ENCODE measurements at places on chromosomes 7 and 10. TPM values are rescaled to one million over a fixed set of nuclear protein-coding genes. Genes with fewer than 3 reads are reported as not detected.

DNA sequence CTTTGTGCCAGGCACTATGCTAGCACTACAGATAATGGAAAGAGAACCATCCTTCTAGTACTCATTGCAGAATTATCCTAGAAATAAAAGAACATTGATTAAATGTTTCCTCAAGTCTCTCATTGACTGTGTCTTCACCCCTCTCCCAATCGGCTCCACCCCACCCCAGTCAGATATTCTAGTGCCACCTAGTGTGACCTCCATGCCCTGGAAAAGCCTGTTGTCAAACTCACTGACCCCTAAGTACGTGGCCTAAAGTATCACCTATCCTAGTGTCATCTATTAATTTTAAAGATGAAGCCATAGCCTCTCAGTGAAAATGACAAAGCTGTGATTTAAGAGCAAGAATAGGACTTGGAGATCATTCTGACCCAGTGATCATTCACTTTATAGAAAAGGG is 26.3 kb downstream of the LGI1 start:
- no peak for DNase-seq

GRCh38 chr7:82527851-82528250 is 84.3 kb upstream of the CACNA2D1 start:
- DNase-seq: no peak

DNA sequence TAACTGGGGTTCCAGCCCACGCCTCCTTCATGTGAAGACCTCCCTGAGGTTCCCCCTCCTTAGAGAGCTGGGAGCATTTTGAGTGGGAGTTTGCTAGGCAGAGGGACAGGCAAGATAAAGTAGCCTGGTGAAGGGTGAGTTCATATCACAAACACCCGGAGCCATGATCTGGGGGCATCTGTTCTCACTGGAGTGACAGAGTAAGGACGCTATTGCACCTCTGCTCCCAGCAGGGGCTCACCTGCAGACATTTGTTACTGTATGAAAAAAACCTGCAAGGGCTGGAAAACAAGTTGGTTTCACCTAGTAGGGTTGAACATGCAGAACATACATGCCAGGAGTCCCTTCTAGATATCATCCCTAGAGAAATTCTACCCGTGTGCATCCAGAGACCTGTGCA is 88.4 kb downstream of the CARD11 start:
- no peak for DNase-seq

DNA sequence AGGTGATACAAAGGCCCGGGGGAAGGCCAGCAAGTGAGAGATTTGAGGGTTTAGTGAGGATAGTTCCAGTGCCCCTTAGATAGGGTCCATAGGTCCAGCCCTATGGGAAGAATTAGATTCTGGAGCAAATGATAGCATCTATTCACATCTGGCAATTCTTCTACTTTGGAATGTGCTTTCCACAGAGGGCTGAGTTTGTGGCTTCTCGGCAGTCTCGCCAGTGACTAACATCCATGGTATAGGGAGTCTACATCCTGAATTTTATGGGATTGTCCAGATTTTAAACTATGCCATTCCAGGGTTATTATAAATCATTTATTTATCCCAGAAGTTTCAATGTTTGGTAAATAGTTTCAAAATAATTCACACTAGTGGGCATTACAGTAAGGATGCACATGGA is 207.3 kb upstream of the ADO start:
- DNase-seq: no peak

The SKIDA1 gene
- 0.33 TPM for total RNA-seq

The HILPDA gene
- 11.3 TPM for total RNA-seq

The FAM24B gene
- total RNA-seq: 5.1 TPM

Data from H4 (cell line).